Stimulated activated CD4-positive, alpha-beta T cell treated with anti-CD3 and anti-CD28 coated beads, Interleukin-4, amount 100 ng/mL, for 1 hour (primary cell): ENCODE measurements at places on chromosomes 6 and 20.
A peak's percentile ranks its signal among the peaks of the same experiment; 100 is the strongest.

- DNase-seq = no peak
Observed at GRCh38 chr6:42427871-42428270, 23.9 kb downstream of the TRERF1 start.

- DNase-seq = no peak
Observed at GRCh38 chr6:47525330-47526057, 47.9 kb downstream of the CD2AP start.

DNA sequence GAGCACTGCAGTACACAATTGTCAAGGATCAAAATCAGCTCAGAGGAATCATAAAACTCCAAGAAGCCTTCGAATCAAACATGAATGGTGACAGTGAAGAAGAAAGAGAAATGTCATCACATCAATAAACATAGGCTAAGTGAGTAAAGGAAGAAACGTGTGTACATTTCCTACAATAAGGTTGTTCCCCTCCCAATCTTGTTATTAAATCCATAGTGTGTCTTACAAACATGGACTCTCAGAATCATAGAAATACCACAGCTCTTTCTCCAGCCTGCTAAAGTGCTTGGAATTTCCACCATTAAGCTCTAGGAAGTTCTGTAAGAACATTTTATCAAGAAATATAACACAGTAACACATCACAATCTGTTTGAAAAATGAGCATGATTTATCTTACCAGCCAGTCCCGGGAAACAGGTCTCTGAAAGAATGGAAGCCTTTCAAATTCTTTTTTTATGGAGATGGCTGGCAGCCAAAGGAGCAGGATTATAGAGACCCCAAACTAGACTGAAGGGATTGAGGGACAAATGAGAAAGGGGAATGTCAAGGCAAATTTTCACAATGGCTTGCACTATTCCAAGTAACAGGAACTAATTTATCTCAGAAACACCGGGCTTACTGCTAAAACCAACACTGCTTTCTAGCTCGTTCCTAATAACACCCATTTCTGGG, 4.5 kb upstream of the TNFAIP3 start:
- no peak for DNase-seq

- no peak for DNase-seq
Observed at GRCh38 chr6:111342913-111343312, 140.1 kb downstream of the REV3L start.

GRCh38 chr6:146305092-146305491, 238.5 kb upstream of the RAB32 start:
- DNase-seq = no peak

- DNase-seq = no peak
Observed at GRCh38 chr6:29376003-29376402, 912 bp upstream of the OR12D3 start.

- DNase-seq = no peak
Observed at GRCh38 chr6:64622944-64623343, 987.3 kb downstream of the PHF3 start.

DNA sequence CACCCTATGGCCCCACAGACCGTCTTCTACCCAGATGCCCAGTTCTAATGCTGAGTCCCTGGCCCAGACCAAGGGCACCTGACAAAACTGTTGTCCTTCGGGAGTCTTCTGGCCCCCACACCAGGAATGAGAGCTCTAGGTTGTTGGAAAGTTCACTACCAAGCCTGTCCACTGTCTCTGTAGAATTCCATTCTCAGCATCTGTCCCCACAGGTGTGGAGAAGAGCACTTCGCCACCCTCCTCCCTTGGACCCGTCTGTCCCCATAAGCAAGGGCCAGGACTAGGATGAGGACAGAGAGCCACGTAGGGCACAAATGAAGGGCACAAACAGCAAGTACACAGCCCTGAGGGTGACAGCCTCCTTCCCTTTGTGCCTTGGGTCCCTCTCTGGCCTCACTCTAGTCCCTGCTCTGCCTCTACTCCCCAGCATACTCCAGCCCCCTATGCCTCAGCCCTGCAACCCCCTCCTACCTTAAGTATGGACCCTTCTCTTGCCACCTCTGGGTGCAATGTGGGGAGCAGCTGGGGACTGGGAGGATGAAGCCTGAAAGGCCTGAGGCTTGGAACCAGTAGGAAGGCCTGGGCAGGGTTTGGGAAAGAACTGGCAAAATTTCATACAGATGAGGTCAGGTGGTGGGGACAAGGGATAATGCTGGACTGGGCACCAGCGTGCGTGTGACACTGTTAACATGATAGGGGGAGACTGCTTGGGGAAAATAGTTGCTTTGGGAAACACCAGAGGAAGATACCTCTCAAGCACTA, 4.3 kb downstream of the LZTS3 start:
- DNase-seq = no peak

DNA sequence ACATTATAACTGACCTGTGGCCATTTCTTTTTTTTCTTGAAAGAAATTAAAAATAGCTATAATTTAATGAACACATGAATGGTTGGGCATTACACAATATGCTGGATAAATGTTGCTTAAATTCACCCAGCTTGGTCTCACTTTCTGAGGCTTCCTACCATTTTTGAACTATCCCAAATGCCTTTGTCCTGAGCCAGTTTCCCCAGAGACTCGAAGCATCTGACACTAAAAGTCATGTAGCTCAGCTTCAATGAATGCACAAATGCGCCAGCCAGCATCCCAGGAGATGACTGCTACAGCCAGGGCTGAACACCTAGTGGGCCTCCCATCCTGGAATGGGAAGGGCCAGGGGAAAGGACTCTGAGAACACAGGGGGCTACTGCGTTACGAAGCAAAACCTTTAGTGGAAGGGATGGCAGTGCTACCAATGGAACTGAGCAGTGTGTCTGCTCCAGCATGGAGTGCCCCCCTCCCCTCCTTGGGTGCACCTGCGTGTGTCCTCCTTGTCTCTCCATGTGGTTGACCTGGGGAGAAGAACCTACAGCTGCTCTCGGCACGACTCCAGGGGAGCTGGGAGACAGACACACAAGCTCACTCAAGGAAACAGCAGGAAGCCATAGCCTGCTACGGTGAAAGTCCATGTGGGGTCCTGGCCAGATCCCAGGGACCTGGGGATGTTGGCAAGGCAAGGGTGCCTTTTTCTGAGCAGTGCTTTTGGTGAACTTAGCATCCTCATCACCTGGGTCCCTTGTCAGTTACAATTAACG, 60.9 kb downstream of the IRF4 start:
- DNase-seq = no peak

DNA sequence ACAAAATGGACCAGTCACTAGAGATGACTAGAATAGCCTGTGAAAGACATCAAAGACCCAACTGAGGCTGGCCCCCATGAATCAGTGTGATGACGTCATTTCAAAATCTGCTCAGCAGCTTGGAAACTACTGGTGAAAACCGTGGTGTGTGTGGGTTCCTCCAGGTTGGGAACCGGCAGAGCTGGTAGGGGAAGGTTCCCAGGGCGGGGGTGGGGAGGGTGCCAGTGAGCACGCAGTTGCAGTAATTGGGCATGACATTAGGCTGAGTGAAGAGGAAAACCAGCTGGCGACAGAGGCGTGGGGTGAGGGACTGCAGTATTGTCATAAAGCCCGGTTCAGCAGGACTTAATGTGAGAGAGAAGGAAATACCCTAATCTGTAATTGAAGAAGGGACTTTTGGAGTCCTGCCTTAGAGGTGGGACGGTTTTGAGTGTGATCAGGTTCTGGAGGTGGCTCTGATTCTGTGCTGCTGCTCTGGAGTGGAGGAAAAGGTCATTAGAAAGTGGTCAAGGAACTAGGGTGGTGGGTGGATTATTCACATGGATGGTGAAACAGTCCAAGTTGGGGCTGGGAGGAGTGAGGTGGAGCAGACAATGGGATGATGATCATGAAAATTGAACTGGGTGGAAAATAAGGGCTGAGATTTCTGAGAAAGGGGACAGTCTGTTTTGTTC, 52.0 kb upstream of the MTHFD1L start:
- peak; percentile 32 for DNase-seq

DNA sequence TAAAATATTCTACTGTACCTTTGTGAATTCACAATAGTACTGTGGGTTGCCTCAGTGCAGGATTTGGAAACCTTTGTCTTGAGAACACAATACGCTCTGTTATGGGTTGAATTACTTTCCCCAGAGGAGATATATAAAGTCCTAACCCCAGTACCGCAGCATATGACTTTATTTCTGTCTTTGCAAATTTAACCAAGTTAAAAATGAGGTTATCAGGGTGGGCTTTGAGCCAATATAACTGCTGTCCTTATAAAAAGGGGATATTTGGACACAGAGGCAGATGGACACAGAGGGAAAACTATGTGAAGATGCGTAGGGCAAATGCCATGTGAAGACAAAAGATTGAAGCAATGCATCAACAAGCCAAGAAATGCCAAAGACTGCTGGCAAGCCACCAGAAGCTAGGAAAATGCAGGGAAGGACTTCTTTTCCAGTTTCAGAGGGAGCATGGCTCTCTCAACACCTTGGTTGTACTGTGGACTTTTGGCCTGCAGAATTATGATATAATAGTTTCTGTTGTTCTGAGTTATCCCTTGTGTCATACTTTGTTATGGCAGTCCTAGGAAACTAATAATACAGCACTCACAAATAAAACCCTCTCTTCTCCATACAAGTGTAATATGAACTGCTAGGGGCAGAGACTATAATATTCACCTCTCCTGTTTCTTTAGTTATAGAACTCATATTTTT, 292.6 kb upstream of the SPTLC3 start:
- DNase-seq = no peak

DNA sequence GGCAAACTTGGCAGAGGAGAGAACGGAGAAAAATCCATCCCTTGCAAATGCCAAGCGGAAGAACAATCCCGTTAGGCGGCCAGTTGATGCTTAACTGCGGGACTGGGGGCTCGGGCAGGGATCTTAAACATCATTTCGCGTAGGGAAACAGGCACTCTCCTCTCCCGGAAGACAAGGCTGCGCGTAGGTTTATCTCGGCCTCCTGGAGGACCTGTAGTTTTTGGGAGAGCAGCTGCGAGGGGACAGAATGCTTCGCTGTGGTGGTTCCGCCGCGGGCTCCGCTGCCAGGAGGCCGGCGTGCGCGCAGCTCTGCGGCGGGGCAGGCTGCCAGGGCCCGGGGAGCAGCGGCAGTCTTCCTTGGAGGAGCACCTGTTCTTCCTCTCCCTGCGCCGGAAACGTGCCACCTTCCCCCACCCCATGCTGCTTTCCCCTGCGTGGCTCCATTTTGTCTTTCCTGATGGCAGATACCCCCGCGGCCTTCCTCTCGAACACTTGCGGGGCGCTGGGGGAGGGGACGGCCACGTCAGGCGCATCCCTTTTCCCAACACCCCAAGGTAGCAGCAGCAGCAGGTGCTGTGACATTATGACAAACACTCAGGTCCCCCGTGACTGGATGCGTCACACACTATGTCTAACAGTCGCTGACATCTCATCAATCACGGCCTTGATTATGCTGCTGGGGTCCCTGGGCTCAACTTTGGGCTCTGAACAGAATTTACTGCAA, 230.7 kb upstream of the BTBD3 start:
- DNase-seq = no peak

DNA sequence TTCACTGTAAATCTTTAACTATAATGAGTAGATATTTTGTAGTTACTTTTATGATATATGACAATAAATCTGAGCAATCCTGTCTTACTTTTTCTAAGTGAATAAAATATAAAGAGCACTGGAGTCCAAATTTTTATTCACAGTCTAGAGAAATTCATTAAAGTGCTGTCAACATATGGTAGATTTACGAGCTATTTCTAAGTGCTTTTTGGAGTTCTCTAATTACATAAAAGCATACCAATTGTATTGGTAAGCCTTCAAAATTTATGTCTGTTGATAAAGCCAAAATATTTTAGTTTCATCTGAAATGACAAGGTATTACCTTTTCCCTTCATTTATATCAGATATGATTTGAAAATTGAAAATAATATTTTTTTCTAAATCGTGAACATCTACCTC, 75.4 kb downstream of the MAN1A1 start:
- DNase-seq = no peak

DNA sequence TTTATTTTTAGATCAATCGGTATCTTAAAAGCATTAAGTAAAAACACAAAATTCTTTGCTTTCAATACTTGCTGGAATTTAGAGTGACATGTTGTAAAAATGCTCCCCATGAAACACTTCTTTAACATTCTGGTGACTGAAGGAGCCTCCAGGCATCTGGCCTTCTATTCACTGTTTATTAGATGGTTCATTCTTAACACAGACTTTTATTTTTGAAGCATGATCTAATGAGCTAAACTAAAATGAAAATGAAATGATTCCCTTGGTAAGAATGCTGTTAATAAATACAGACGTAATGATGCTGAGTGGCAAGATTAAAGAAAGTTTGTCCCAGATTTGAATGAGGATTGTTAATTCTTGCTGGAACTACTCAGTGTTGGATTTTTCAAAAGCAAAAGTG, 698.4 kb downstream of the TENT5A start:
- DNase-seq = no peak

DNA sequence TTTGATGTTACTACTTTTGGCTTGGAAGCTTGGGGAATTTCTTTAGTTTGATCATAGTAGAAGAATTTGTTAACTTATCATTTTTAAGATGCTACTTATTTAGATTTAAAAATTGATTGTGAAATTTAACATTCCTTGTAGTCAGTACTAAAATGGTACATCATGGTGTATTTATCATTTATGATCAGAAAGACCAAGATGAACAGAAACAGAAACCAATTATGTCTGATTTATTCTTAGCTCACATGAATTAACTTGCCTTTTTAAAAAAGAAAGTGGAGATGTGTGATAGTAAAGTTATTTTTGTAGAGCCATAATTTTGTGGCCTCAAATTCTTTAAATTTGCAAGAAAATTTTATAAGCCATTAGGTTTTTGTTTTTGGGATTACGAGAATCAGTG, 77.6 kb downstream of the LIN28B start:
- DNase-seq = no peak

GRCh38 chr6:63589952-63590411, 17.7 kb downstream of the LOC128125822 start:
- DNase-seq = no peak

- DNase-seq = no peak
Observed at GRCh38 chr6:81934936-81935335, 182.5 kb upstream of the TENT5A start.

DNA sequence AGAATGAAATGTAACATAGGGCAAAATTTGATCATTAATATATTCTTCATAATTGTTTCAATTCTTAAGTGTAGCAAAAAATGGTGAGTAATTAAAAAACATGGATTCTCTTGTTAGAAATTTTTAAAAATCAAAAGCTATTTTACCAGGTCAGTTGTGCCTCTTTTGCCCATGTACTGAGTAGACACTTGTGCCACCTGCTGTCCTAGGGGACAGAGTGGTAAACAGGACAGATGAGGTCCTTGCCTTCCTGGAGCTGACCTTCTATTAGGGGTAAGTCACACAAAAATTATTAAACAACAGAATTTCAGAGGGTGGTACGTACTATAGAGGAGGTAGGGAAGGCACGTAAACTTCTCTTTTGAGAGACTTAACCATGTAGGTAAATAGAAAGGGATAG, 6.5 kb downstream of the RNF24 start:
- DNase-seq = no peak

GRCh38 chr6:148854992-148855391, 108.2 kb downstream of the UST start:
- no peak for DNase-seq

DNA sequence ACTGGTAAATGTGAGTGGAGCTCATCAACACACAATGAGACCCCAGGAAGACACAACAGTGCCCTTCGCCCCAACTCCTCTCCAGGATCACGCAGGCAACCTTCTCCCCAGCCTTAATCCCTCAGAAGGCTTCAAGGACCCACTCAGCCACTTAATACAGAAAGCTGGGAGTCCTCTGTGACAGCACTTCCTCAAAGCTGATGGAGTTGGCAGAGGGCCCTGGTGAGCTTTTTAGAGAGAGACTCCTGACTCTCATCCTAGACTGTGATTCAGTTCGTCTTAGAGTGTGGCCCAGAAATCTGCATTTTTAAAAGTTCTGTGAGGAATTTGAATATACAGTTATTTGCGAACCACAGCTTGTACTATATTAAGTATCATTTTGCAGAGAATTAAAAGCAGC, 187.7 kb downstream of the UST start:
- no peak for DNase-seq
